ENCODE measurements at places on chromosomes 2 and 18. TPM values are rescaled to one million over a fixed set of nuclear protein-coding genes. Genes with fewer than 3 reads are reported as not detected.

The HOXD12 gene
- total RNA-seq = not detected

The STON1 gene
- 14.9 TPM for total RNA-seq

The RGPD3 gene
- 0.28 TPM for total RNA-seq

The SH2D6 gene
- not detected for total RNA-seq

The MRPS9 gene
- total RNA-seq = 70.9 TPM

The AQP12B gene
- total RNA-seq = not detected

The SYT4 gene
- 10.4 TPM for total RNA-seq

The TMEM169 gene
- total RNA-seq = 8.0 TPM

The KCNK3 gene
- total RNA-seq = not detected

The SCG2 gene
- 0.31 TPM for total RNA-seq

The TFPI gene
- 0.58 TPM for total RNA-seq

The IL1F10 gene
- not detected for total RNA-seq

The CD28 gene
- not detected for total RNA-seq

GRCh38 chr18:52312346-52312745 is 27.7 kb upstream of the DCC start:
- no peak for DNase-seq

GRCh38 chr2:195503208-195503607 is 153.8 kb upstream of the SLC39A10 start:
- no peak for DNase-seq

DNA sequence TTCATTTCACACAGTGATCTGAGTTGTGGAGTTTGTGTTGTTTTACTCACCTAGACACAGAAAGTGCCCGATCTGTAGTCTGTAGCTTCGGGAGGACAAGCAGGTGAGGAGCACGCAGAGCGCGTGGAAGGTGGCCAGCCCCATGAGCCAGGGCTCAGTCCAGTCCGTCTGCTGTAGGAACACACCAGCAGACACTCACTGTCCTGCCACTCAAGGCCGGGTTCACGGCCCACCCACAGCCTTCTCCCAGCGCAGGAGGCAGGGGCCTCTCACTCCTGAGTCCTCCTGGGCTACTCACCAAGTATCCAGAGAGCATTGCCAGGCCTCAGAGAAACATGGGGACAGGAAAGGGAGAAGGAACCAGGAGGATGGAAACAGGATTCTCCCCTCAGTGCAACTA is 1.7 kb downstream of the TMEM18 start:
- DNase-seq = no peak

GRCh38 chr2:57536535-57537231 is 509.9 kb upstream of the VRK2 start:
- DNase-seq = no peak

DNA sequence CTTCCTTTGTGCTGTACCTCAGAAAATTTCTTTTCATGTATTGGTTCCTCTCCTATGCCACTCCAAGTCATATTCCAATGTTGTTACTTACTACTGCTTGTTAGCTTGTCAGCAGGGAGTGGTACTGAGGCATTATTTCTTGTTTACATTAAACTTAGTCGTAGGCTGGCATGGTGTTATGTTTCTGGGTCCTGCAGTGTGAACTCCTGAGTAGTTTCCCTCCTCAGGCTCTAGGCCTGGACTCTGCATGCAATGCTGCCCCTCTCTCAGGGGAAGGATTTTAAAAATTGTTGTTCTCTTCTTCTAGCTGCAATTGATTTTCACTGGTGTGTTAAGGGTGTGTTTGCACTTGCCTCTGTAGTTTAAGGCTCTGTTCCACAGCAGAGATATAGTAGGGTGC is 671.6 kb downstream of the PLCL1 start:
- DNase-seq = no peak

- no peak for DNase-seq
Measured at GRCh38 chr2:97739020-97739892, 25.9 kb downstream of the ZAP70 start.

DNA sequence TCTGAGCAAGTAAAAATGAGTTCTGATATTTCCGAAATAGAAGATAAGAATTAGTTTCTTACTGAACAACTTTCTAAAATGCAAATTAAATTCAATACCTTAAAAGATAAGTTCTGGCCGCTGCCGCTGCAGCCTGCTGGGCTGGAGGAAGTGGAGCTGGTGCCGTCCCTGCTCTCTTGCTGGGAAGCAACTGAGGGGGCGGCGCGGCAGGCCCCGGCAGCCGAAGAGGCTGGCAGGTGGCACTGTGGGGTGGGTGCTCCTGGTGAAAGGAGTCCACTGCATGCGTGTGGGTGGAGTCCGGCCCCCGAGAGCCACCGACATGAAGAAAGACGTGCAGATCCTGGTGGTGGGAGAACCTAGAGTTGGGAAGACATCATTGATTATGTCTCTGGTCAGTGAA is 89.5 kb upstream of the ZNF519 start:
- no peak for DNase-seq

DNA sequence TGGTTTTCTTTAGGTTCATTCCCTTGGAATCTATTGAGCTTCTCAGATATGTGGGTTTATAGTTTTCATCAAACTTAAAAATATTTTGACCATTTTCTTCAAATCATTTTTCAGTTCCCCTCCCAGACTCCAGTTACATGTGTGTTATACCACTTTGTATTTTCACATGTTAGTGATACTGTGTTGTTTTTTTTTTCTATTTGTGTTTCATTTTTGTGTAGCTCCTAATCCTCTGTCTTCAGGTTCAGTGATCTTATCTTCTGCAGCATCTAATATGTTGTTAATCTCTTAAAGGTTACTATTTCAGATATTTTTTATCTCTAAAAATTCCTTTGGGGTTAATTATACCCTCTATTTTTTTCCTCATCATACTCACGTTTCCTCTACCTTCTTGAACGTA is 51.2 kb downstream of the STRADB start:
- no peak for DNase-seq

DNA sequence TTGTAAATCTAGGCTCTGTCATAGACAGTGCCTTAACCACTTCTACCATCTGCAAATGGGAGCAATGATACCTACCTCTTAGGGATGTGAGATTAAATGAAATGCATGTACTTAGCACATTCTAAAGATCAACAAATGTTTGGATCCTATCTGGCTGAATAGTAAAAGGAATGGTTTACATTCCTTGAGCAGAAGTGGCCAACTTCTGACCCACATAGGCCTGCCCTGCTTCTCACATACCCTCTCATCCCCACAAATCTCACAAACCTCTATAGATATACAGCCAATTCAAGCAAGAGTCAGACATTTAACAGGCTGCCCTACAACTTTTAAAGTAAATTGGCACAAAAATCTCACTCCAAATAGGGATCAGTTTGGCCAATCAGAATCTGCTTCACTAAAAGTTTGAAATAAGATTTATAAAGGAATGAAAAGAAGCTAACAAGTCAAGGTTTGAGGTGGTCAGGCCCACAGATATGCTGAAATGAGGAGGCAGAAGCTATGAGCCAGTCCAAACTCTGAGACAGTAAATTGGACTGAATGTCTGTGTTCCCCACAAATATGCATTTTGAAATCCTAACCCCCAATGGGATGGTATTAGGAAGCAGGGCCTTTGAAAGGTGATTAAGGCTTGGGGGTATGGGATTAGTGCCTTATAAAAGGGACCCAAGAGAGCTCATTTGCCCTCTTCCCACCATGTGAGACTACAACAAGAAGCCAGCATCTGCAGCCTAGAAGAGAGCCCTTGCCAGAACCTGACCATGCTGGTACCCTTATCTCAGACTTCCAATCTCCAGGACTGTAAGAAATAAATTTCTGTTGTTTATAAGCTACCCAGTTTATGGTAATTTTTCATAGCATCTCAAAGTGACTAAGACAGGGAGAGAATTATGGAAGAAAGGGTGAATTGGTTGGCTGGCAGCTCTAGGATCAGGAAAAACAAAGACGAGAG is 227.8 kb upstream of the RBMS1 start:
- no peak for DNase-seq

- DNase-seq = peak; percentile 79
Measured at GRCh38 chr2:21422050-21422449, 298.3 kb downstream of the TDRD15 start.

- no peak for DNase-seq
Measured at GRCh38 chr2:150619607-150620330, 132.3 kb upstream of the RND3 start.

- no peak for DNase-seq
Measured at GRCh38 chr18:48982266-48982665, 31.5 kb upstream of the SMAD7 start.

DNA sequence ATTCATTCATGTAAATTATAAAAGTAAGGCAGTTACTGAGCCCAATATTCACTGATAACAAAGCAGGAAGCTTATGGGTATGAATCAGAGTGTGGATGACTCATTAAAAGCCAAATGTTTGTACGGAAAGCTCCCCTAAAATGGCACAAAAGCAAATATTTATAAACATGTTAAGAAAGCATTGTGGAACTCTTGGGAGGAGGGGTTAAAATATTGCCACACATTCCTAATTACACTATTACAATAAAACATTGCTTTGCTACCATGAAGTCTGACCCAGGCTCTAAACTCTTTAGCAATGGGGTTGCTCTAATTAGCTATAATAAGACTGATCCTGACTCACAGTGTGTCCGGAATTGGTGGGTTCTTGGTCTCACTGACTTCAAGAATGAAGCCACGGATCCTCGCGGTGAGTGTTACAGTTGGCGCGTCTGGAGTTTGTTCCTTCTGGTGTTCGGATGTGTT is 110.9 kb downstream of the NAB1 start:
- no peak for DNase-seq

- no peak for DNase-seq
Measured at GRCh38 chr2:28338831-28339321, 53.8 kb upstream of the FOSL2 start.

- DNase-seq = no peak
Measured at GRCh38 chr18:56851774-56852173, 200.6 kb downstream of the WDR7 start.

- no peak for DNase-seq
Measured at GRCh38 chr2:44572196-44572900, 210.6 kb downstream of the CAMKMT start.

DNA sequence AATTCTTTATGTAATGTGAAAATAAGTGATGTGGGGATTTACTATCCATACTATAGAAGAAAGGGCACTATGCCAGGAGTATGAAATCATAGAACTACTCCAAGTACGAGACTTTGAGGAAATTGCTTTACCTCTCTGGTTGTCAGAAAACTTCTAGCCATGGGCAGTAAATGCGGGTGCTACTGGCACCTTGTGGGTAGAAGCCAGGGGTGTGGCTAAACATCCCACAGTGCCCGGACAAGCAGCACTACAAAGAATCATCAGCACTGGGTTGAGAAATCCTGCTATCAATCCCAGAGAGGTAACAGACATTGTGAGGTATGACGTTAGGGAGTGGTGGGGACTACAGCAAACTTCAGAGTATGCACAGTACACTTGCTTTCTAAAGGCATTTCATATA is 453.5 kb upstream of the TNP1 start:
- DNase-seq = no peak

- peak; percentile 62 for DNase-seq
Measured at GRCh38 chr2:32926708-32927084, 20.1 kb upstream of the LTBP1 start.

GRCh38 chr2:46389417-46389916 is 89.9 kb upstream of the TMEM247 start:
- DNase-seq = no peak

GRCh38 chr2:42977270-42978174 is 185.1 kb upstream of the HAAO start:
- no peak for DNase-seq

GRCh38 chr2:62180975-62181374 is 14.9 kb upstream of the B3GNT2 start:
- no peak for DNase-seq

DNA sequence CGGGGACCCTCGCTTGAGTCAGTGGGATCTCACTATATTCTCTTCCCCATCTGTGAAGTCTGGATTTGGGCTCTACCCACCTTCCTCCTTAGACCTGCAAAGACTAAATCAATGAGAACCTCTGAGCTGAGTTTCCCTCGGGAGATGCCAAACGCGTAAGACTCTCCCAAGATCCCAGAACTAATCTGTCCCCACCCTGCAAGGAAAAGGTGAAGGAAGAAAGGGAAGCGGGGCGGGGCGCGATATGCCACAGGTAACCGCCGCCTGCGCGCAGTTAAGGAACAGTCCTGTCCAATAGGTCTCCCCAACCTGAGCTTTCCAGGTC is 780 bp downstream of the SRD5A2 start:
- no peak for DNase-seq

GRCh38 chr2:139495851-139496250 is 715.7 kb upstream of the NXPH2 start:
- peak; percentile 32 for DNase-seq

DNA sequence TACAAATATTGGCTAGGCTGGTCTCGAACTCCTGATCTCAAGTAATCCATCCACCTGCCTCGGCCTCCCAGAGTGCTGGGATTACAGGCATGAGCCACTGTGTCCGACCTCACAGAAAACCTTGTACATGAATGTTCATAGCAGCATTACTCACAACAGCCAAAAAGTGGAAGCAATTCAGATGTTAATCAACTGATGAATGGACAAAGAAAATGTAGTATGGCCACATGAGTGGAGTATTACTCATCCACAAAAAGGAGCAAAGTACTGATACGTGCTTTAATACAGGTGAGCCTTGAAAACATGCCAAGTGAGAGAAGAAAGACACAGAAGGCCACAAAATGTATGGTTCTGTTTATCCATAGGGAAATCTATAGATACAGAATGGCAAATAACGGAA is 20.6 kb downstream of the CEP192 start:
- DNase-seq = no peak

DNA sequence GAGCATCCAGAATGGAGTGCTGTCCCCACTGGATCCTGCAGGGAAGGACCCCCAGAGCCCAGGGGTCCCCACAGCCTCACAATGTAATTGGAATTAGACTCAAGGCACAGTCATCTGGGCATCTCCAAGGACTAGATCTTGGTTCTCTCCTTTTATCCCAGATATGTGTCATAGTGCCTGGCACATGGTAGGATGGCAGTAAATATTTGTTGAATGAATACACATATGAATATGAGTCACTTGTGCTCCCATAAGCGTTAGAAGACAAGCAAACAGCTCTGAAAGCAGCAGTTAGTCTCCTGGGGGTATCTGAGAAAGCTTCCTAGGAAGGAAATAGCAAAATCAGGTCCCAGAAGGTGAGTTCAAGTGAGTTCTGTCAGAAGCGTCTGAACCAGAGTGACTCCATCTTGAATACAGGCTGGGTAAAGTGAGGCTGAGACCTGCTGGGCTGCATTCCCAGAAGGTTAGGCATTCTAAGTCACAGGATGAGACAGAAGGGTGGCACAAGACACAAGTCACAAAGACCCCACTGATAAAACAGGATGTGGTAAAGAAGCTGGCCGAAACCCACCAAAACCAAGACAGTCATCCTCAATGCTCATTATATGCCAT is 234.1 kb upstream of the ID2 start:
- DNase-seq = no peak

DNA sequence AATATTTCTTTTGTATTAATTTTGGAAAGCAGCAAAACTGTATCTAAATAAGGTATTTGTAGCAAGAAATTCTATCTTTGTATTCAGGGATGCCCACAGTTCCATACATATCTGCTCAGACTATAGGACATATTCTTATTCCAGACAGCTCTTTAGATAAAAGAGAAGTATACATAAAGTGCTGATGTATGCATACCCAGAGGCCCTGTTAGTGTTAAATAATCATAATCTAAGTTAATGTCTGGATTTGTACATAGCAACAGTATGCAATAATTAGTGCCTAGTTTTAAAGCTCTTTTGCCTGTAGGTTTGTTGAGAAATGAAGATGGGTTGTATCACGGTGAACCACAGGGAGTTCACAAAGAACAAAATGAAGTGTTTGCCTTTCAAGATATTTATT is 428.0 kb upstream of the RGPD4 start:
- DNase-seq = no peak

- DNase-seq = peak; percentile 18
Measured at GRCh38 chr2:146523196-146523595, 1321.6 kb upstream of the ACVR2A start.

GRCh38 chr2:177348733-177349693 is 43.6 kb upstream of the AGPS start:
- no peak for DNase-seq
